ENCODE measurements at places on chromosomes 4 and X.
A peak's percentile ranks its signal among the peaks of the same experiment; 100 is the strongest.

- DNase-seq = no peak
These were observed 55.3 kb upstream of the EPGN start for GRCh38 chr4:74252933-74253332.

DNA sequence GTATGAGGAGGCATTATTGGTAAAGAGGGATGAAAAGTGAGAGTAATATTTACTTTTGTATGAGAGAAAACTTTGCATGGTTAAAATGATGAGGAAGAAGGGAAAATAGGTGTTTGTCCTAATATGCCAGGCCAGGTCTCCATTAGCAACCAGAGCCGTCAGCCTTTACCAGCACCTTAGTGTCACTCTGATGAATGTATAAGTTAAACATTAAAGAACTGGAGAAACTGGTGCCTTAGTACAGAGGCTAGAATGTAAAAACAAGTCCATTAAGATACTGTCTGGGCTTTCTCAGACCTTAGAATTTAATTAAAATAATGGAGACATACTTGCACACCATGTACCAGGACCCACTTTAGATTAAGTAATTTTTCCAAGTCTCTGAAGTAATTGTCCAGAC is 222.3 kb downstream of the FAM47A start:
- no peak for DNase-seq

DNA sequence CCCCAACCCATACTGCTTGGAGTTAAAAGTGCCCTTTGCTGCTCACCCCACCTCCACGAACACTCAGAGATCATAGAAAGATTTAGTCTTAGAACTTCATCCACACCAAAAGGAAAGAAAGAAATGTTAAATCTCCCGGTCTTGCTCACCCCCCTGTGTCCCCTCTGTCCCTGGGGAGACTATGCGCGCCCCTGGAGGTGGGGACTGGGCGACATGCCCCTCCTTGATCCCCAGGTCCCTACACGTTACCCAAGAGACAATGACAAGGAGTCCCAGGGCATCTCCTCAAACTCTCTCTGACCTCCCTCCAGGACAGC is 620 bp downstream of the ITM2A start:
- DNase-seq = no peak

DNA sequence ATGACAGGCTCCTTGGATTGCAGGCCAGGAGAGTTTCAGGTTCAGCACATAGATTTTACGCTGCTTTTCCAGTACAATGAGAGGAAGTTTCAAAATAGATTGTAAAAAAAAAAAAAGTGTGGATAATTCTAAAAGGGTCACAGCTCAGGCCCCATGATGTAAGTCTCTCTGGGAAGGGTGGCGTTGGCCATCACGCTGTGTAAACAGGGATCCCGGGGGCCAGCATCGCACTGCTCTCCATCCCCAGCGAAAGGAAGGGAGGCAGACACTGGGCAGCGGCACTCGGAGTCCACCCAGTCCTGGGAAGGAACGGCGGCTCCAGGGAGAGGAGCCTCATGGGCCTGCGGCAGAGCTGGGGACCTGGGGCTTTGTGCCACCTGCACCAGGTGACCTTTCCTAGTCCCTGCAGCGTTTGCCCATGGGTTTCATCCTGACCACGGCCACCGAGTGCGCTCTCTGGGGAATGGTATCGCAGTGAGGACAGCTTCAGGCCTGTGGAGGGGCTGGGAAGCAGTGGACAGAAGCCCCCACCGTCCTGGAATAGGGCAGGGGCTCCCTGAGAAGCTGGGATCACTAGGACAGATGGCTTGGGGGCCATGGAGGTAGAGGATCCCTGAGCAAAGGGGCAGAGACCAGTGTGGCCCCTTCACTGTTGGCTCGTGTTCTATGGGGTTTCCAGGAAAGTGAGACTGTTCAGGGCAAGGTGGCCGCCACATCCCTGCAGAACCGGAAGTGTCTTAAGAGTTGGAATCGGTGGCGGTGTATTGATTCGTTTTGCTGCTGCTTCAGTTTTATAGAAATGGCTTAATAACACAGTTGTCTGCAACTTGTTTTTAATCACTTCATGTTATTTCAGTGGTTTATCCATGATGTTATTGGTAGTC is 38.9 kb downstream of the RGS12 start:
- no peak for DNase-seq

- peak; percentile 32 for DNase-seq
These were observed 557 bp upstream of the KDR start for GRCh38 chr4:55125763-55126541.

DNA sequence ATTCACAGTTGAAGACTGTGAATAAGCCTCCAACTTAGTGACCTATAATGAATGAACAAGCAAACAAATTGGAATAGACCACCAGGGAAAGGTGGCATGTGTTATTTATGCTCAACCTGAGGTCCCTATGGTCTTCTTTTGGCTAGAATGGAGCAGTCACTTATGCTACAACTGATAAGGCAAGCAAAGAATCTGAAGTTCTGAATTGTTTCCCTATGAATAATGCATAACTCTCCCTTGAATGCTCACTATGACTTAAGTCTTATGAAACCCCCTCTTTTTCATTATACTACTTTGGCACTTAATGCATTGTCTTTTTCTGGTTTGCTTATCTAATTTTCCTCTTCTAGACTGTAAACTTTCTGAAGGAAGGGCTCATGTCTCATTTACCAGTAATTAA is 2.6 kb downstream of the GIMD1 start:
- DNase-seq = no peak

DNA sequence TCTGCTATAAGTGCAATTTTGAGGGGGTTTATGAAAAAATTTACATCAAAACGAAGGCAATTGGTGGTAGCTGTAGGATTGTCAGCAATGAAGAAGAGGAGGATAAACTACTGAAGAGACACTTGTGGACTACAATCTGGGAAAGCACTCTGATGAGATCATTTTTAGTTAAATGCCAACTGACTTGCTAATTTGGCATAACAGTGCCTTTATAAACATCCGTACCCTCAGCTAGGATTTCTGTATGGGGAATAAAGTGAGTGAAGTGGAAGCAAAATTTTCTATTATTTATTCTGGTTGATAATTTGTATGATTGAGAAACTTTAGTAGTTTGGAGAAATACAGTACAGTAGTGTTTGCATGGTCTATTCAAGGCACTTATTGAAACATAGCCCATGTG is 11.2 kb upstream of the GNRHR start:
- no peak for DNase-seq

DNA sequence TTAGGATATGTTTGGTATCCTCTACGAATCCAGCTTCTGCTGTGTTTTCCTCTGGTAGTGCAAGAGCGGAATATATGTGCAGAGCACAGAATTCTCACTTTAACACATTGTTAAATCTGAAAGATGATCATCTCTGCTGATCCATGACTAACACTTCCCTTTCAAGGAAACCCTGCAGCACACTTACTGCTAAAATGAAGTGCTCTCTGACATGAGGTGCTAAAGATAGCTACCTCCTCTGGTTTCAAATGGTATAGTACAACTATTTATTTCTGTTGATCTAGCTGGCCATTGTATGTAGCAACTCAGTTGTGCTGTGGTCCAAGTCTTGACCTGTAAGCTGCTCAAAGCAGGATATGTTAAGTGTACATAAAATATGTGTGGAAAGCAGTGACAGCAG is 162.4 kb upstream of the FMR1 start:
- no peak for DNase-seq

- no peak for DNase-seq
These were observed 18.2 kb downstream of the CTSO start for GRCh38 chr4:155935389-155935986.

- no peak for DNase-seq
These were observed 26.9 kb upstream of the RASGEF1B start for GRCh38 chr4:81498551-81499099.

DNA sequence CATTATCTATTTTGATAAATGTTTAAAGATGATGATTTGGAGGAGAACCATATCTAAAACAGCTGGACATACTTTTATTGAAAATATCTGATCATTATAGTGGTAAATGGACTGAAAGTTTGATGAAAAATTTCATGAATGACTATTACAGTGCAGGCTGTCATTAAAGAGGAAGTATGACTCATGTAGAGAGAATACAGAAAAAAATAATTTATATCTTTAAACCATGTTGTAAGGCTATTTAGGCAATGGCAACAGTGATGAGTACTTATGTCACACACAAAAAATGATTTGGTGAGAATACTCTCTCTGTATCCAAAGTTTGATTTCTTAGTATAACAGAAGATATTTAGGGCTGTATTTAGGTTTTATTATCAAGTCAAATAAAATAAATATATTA is 3.9 kb upstream of the GLRB start:
- DNase-seq = no peak

GRCh38 chr4:54234497-54235205 is 5.6 kb downstream of the PDGFRA start:
- peak; percentile 33 for DNase-seq

DNA sequence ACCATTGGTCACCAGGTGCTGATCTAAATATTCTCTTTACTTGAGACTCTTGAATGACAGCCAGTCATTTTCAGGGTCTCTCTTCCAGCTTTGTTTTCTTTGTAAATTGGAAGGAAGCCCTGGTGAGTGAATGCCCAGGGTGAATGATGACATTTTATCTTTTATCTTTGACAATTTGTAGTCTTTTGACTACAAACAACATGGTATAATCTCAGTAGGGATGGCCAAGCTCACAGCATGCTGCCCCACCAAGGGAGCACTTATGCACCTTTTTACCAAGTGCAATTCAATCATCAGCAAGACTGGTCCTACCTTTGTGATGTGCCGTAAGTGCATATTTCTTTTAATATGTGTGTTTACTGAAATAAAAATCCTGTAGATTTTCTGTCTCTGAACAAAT is 5.7 kb downstream of the AFM start:
- DNase-seq = no peak

GRCh38 chrX:79412972-79413371 is 45.8 kb upstream of the ITM2A start:
- DNase-seq = peak; percentile 4

DNA sequence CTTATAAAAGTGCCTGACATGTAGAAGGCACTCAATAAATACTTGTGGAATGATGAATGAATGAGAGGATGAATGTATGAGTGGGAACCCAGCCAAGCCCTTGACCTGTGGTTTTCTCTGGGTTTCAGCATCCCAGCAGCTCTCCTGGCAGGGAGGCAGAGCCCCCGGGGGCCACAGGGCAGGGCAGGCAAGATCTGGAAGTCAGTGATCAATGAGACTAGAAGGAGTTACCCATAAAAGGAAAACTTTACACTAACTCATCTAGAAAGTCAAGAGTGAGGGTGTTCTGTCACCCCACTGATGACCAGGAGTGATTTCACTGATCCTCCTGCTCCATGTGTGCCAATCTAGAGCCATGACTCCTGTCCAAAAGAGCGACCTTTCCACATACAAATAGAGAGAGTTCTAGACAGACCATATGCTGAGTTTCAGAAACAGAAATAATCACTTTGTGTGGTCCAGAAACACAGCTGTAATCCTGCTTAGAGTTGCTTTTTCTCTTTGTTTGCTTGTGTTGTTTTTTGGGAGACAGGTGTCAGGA is 37.4 kb downstream of the MGARP start:
- DNase-seq = peak; percentile 13

GRCh38 chr4:14152834-14153519 is 525.5 kb upstream of the BOD1L1 start:
- DNase-seq = no peak

GRCh38 chrX:17878028-17878670 is 17.1 kb upstream of the RAI2 start:
- DNase-seq = no peak

DNA sequence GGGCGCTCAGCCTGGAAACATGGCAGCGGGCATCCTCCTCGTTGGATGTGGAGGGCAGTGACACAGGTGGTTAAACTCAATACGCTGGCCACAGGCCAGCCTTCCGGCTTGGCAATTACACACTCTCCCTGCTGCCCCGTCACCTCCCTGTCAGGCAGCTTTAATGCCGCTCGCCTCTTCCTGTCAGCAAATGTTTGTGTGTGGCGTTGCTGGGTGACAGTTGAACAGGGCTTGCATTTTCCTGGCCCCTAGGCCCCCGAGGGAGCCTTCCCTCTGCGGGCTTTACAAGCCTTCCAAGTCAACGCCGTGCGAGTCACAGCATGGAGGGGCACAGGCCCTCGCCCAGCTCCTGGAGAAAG is 620.0 kb downstream of the BCOR start:
- DNase-seq = no peak

- no peak for DNase-seq
These were observed 76.8 kb downstream of the IL15 start for GRCh38 chr4:141713185-141713584.

DNA sequence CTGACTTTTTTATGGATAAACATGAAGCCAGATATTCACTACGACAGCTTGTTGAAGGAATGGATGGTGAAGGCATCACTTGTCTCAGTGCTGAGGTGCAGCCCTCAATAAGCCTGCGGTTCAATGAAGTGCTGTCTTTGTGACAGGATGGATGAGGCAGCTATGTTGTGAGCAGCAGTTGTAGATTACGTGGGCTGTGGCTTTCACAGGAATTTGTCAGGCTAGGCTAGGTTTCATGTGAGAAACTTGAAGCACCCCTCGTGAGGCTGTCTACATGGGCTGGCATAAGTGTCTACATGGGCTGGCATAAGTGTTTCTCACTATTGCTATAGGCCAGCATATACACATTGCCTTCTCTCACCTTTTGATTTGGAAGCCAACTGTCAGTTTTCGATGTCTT is 1050.0 kb downstream of the ADGRL3 start:
- DNase-seq = no peak

Measured in H7 (cell line).